Pons (tissue), 1 donor: ENCODE measurements at places on chromosomes 16 and 17.

GRCh38 chr16:11662582-11662981 is 5.7 kb upstream of the SNN start:
- DNase-seq: no peak

- no peak for DNase-seq
Observed at GRCh38 chr17:75114552-75115314, 5.0 kb downstream of the ARMC7 start.

- no peak for DNase-seq
Observed at GRCh38 chr16:317583-317982, 34.6 kb downstream of the PDIA2 start.

DNA sequence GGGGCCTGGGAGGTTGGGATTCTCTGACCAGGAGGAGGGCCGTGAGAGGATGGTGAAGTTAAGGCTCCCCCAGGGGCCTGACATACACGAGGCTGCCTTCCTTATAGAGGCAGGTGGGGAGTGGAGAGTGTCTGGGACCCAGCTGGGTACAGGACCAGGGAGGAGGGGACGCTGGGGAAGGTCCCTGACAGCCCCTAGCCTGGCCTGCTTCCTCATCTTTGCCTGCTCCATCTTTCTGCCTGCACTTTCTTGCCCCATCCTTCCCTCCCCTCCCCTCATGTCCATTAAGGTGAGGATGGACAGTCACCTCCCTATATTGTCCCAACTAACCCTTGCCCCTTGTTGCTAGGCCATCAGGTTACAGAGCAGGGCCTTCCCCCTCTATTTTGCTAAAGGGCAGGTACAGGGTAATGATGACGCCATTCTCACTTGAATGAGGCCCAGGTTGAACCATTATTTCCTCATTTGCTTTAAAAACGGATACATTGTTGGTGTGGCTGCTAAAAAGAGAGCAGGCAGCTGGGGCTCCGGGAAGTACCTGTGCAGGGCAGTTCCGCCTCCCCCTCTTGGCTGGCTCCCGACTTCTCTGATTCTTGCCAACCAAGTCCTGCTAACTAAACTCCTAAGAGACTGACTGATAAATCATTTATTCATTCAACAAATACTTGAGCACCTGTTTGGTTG is 1.3 kb downstream of the C17orf99 start:
- no peak for DNase-seq

GRCh38 chr16:26078716-26079355 is 387.1 kb downstream of the HS3ST4 start:
- no peak for DNase-seq
